Mucosa of descending colon (tissue), 3 donors: ENCODE measurements at places on chromosomes 12 and 14. TPM values are rescaled to one million over a fixed set of nuclear protein-coding genes. Genes with fewer than 3 reads are reported as not detected.

NTF3 gene
- total RNA-seq, result 1.4 TPM

KRT82 gene
- not detected for total RNA-seq

TMTC2 gene
- total RNA-seq, result 40.4 TPM

CD27 gene
- total RNA-seq, result 3.9 TPM

ADCY4 gene
- total RNA-seq, result 20.7 TPM

MYG1 gene
- total RNA-seq, result 54.9 TPM

MYO1H gene
- not detected for total RNA-seq

KRT73 gene
- not detected for total RNA-seq

SLC10A1 gene
- not detected for total RNA-seq

GPD1 gene
- total RNA-seq, result 1.9 TPM

- DNase-seq, result no peak
Measured at GRCh38 chr12:84702001-84702400, 210.6 kb downstream of the SLC6A15 start.

DNA sequence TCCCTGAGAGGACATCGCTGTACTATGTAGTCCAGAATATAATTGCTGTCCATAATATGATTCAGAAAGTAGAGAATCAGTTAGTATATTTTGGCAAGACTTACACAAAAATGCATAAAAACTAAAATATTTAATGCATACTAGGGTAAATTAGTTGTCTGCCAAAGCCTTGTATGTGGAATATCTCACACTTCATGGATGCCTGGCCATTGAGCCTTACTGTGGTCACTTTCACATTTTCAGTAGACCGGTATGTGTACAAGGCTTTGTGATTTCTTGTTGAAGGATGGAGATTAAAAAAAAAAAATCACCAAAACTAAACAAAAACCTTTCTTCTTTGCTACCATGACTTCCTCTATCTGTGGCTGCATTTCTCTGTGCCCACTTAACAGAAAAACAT is 197.3 kb upstream of the DDHD1 start:
- no peak for DNase-seq

DNA sequence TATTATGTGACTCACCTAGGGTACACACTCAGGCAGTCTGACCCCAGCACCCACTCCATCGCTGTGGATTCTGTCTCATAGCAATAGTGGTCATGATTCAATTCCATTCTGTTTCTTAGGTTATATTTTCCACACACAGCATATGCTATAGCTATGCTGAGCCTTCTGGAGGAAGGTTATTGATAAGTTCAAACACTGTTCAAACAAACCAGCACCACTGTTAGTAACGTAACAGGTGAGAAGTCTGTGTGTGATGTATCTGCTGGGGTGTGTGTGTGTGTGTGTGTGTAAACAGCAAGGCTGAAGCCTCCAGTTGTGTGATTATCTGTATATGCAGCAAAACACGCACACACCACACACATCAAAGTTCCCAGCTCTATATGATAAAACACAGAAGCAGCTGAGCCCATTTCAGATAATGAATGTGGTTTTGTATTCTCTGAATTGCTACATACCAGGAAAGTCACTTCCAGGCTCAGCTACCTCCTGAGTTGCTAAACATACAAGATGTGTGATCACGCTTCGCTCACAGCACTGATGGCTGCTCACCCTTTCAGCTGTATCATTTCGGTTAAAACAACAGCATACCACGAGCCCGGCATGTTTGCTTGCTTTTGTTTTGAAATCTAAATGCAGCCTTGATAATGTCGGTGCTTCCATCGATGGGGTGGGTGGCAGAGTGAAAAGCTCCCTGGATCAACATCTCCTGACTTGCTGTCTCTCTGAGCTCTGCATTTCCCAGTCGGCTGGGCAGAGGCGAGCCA is 6.8 kb upstream of the SYNE3 start:
- DNase-seq, result no peak

- DNase-seq, result no peak
Measured at GRCh38 chr12:109994401-109995175, 1.6 kb downstream of the GIT2 start.

DNA sequence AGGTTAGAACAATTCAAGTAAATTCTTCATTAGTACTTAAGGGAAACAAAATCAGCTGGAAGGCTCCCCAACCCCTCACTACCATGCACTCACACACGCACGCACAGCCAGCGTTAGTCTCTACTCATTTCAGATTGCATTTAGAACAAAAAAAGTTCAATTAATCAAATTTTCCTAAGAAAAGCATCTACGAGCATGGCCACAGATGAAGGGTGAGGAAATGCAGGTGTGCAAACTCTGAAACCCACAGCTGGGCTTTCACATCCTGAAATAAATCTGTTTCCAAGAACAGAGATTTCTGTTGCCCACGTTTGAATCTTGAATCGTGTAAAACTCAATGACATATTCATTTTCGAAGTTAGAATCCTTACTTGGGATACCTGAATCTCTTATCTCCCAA is 62.6 kb downstream of the SEL1L start:
- no peak for DNase-seq

DNA sequence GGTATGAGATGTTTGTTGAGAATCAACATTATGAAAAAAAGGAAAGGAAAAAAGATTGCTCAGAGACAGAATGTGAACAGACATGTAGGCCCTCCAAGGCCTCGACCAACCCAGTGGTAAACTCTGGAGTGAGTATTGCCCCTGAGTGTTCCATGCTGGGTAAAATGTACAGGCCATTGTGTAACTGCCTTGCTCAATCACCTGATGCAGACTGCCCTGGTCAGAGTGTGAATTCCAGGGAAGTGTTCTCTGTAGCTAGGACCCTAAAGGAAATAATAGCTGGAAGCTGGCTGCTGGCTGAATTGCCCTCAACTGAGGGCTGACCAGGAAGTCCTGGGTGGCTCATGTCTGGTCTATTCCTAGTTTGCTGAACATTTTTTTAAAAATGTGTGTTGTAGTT is 1081.4 kb upstream of the LRFN5 start:
- no peak for DNase-seq

- no peak for DNase-seq
Measured at GRCh38 chr14:65173973-65174693, 71.8 kb upstream of the MAX start.

- peak; percentile 55 for DNase-seq
Measured at GRCh38 chr12:64611341-64612284, 1.3 kb downstream of the RASSF3 start.

GRCh38 chr14:32728976-32729375 is 209.7 kb upstream of the NPAS3 start:
- DNase-seq, result no peak

- peak; percentile 81 for DNase-seq
Measured at GRCh38 chr12:13534645-13535398, 338.3 kb downstream of the EMP1 start.

- DNase-seq, result no peak
Measured at GRCh38 chr12:131397493-131398181, 313.3 kb upstream of the SFSWAP start.

DNA sequence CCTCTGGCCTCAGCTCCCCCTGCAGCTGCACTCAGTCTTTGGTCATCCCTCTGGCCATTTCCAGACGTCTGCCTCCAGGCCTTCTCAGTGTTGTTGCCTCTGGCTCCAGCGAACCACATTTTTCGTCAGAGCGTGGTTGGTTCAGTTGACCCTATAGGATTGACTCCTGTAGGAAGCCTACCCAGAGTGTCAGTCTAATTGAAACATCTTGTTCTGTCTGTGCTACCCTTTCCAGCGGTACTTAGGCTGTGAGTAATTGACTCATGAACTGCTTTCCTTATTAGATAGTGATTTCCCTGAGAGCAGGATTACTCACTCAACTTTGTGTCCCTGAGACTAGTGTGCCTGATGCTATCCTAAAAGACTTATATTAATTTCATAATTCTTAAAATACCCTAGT is 373.2 kb downstream of the ATP23 start:
- DNase-seq, result no peak

- no peak for DNase-seq
Measured at GRCh38 chr12:2735432-2735831, 59.3 kb upstream of the FKBP4 start.

GRCh38 chr12:79615596-79616560 is 74.9 kb downstream of the PAWR start:
- no peak for DNase-seq

DNA sequence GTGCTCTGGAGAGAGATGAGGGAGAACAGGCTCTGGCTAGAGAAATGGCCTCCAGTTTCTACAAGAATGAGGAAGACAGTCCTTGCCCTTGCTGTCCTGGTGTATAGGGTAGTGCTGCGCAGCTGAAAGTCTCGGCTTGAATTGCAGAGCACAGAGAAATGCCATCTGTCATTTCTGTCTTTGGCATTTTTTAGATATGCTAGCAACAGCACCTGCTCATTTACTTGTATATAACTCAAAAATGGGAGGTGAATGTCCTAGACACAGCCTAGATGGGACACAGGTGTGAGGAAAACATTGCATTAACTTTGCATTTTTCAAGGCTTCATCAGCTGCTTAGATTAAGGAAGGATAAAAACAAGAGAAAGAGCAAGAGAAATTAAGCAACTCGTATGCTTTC is 35.8 kb downstream of the GPR19 start:
- no peak for DNase-seq

GRCh38 chr12:127150479-127150878 is 1116.5 kb upstream of the TMEM132C start:
- no peak for DNase-seq

DNA sequence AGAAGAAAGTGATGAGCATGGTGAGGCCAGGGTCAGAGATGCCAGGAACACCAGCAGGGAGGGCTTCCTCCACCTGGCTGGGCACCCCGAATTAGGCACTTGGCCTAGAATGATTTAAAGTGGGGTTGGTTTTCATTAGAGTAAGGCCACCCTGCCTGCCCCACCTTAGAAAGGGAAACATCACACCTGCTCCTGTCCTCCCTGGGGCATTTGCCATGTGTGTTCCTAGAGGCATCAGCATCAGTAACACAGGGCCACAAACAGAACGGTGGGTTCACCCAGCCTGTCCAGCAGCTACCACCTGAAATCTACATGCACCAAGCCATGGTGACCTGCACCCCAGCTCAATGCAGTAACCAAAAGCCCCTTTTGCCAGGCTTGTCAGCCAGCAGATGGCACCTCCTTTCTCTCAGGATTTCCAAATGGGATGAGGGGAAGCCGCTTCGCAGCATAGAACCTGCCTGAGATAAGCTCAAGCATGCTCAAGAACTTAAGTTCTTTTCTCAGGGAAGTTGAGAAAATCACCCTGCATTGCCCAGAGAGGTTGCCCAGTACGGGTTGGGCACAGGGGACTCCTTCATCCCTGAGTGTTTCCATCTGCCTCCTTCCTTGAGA is 338.8 kb downstream of the DPF3 start:
- no peak for DNase-seq

DNA sequence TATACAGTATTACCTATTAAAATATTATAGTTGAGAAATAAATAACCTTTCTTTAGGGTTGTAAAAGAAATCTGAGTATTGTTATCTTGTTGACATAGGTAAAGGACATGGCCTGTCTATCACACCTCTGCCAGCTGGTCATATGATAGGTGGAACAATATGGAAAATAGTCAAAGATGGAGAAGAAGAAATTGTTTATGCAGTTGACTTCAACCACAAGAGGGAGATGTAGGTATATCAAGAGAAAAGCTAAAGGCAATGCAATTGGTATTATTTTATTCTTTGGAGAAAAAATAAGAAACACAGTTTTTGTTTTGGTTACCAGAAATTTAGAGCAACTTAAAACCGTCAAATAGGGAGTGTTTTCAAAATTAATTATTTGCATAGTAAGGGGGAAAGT is 13.5 kb downstream of the CPSF2 start:
- no peak for DNase-seq

DNA sequence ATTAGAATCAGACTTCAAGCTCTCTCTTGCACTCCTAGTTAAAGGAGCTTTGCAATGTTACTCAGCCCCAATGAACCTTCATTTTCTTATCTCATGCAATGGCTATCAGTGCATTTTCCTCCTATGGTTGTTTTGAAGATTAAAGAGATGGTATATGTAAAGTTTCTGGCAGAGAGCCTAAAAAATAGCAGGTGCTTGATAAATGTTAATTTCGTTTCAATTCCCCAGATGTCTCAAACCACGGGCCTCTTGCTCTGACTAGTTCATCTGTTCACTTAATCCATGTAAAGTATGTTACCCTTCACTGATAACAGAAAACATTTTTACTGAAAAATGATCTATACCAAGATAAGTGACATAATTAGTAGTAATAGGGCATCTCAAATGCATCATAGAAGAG is 735.4 kb upstream of the USP15 start:
- DNase-seq, result no peak

DNA sequence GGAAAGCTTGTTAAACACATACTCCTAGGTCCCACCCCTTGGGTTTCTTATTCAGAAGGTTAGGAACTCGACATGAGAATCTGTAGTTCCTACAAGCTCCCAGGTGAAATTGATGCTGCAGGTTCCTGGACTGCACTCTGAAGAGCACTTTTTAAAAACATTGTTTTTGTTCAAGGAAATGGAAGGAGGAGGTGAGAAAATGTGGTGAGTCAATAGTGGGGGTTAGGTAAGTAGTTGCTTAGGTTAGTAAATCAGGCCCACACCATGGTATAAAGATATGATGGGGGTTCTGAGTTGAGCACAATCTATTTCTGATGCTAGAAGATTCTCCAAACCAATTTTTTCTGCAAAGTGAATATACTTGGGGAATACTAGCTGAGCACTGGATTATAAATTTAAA is 450.3 kb downstream of the CCDC91 start:
- DNase-seq, result no peak

DNA sequence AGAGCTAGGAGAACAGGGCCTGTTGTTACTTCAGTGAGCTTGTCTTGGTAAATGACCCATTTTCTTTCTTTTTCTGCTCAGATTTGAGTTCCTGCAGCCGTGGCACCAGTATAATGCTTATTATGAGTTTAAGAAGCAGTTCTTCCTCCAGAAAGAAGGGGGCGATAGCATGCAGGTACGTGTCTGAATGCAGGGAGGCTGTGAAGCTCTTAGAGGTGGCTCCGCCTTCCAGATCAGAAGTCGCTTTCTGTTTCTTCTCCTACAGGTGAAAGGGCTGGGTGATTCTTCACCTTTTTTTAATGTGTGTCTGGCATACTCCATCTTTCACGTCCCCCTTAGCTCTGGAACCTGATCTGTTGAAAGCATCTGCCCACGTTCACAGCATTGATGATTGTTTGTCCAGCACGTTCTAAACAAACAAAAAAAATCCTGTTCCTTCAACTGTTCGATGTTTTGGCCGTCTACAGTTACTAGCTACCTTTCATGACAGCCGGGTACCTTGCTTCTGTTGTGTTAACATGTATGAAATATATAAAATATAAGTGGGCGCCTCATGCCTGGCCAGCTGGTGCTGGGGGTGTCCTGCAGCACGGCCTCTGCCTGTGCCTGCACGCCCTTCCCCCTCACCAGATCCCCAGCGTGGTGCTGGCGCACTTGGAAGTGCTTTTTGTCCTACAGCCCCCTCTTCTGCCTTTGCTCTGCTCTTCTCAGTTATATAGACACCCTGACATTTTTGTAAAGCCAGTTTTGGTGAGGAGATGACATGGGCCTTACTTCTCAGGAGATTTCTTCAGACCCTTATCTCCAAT is 44.6 kb downstream of the SFSWAP start:
- DNase-seq, result peak; percentile 37

DNA sequence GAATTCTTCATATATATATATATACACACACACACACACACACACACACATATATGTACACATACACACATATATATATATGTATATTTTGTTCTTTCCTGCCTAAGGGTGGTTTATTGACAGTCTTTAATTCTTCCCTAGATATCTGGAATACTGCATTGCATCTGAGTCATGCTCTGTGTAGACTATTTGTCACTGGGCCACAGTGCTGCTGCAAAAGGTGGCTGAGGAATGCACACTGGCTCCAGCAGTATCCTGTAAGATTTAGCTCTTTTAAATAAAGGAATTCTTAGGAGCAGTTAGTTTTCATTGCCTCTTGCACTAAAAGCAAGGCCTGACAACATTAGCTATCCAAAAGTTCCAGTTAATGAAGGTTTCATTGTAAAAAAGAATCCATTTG is 200.9 kb downstream of the APAF1 start:
- DNase-seq, result no peak
